ENCODE measurements at places on chromosomes 16 and 17. TPM values are rescaled to one million over a fixed set of nuclear protein-coding genes. Genes with fewer than 3 reads are reported as not detected.

The IL21R gene
- 0.22 TPM for total RNA-seq

The MYH13 gene
- not detected for total RNA-seq

The HS3ST4 gene
- not detected for total RNA-seq

The MC1R gene
- 2.4 TPM for total RNA-seq

The ZACN gene
- not detected for total RNA-seq

The C17orf78 gene
- not detected for total RNA-seq

The CLEC3A gene
- total RNA-seq = not detected

The TNFRSF17 gene
- total RNA-seq = not detected

The CACNG5 gene
- total RNA-seq = not detected

The MARVELD3 gene
- total RNA-seq = not detected

The TAC4 gene
- not detected for total RNA-seq

The EVI2A gene
- 16.4 TPM for total RNA-seq

The CLDN6 gene
- total RNA-seq = not detected

The OR1A1 gene
- not detected for total RNA-seq

The KRT39 gene
- not detected for total RNA-seq

The ASIC2 gene
- total RNA-seq = not detected

The TRPV3 gene
- total RNA-seq = 1.2 TPM

Data from mesenteric fat pad (tissue), 1 donor.